ENCODE measurements at places on chromosomes 3 and 15.

GRCh38 chr3:60756241-60757030 lies 494.8 kb downstream of the FHIT start:
- peak; percentile 52 for DNase-seq

DNA sequence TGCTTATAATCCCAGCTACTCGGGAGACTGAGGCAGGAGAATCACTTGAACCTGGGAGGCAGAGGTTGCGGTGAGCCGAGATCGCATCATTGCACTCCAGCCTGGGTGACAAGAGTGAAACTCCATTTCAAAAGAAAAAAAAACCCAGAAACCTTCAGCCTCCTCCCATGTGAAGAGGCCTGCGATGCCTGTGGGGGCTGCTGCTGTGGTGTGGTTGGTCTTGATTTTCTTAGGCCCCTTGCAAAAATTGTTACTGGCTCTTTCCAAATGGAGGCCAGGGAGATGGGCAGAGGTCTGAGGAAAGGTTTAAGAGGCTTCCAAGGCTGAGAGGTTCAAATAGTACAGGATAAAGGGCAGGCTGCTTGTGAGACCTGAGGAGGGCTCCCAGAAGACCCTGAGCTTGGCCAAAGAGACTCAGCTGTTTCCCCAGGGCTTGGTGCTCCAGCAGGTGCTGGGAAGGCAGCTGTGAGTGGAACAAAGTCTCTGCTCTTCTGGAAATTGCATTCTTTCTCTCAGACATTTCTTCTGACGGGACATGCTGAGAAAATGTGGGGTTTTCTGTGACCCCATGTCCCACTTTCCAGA lies 18.4 kb downstream of the GCSAM start:
- no peak for DNase-seq

GRCh38 chr3:46184469-46184868 lies 23.6 kb downstream of the CCR1 start:
- DNase-seq, result peak; percentile 18

DNA sequence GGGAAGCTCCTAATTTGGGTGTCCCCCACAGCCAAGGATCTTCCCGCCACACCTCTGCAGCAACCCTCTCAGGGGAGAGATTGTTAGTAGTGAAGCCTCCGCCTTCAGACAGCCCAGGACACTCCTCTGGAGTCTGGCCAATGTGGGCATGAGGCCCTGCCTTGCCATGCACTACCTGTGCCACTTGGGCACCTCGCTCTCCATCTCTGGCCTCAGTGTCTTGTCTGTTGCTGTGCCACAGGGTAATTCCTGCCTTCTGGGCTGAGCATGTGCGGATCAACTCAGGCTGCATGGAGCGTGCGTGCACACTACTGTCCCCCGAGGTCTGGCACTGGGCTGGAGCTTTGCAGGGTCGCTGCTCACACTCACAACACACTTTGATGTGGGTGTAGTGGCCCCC lies 7.9 kb upstream of the MESP1 start:
- DNase-seq, result no peak

DNA sequence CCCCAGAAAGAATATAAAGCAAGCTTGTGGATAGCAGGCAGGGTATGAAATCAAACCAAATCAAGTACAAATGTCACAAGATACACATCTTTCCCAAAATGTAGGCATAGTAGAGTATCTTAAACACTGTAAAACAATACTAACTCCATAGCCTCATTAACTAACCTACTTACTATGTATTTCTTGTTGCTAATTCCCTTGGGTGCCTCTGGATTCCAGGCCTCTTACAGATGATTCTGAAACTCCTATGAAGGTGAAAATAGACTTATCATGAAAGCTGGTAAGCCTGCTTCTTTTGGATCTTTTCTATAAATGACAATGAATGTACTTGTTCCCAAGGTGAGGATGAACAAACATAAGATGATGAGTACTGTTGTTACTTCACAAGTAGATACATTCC lies 93.8 kb downstream of the FRMD5 start:
- no peak for DNase-seq

DNA sequence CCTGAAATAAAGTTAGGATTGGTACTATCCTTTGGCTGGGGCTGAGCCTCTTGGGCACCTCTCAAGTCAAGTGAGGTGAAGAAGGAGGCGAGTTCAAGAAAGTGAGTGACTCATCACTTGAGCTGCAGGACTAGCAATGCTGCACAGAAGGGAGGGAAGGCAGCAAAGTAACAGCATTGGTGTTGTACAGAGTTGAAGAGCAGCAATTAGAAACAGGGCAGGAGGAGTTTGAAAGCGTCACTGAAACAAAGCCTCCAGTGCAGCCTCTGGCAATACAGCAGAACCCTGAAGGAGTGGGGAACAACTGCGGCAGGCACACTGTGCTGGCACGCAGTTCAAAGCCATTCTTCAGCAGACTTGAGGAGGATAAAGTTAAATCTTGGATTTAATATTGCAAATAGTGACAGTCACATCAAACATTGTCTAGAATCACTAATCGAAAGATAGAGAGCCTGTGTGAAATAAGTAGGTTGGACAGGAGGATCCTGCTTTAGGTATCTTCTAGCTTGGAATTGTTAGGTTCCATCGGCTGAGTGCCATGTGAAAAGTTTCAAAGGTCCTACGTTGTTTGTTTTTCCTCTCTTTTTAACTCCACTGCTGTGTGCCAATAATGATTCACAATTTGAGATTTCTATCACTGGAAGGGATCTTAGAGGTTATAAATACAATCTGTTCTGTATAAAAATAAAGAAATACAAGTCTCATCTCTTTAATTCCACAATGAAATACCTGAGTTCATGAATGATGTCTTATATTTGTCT lies 479.8 kb downstream of the NAALADL2 start:
- DNase-seq, result peak; percentile 19

DNA sequence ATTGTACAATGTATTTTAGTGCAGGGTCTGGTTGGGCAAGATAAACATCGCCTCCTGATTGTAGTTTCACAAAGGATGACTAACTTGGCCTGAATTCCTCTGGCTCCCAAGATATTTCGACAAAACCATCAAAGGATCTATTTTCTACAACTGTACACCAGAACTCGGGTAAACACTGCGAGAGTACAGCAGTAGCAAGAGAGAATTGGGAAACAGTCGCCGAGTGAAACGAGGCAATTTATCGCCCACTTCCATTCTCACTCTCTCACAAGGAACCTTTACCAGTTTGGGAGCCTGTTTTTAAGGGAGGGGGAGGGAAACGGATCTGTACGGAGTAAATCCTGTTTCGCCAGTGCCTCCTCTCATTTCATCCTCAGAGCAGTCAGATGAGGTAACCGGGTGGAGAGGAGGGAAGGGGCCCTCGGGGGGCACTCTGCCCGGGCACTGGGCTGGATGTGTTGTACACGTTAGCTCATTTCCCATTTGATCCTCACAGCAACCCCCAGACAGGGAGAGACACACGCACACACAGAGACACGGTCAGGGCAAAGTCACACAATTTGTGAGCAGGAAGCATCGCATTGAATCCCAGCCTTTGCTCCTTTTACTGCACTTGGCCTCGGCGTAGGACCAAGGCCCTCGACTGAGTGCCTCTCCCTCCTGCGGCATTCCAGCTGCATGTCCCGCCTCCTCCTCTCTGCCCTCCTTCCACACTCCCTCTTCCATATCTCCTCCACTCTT lies 120.1 kb downstream of the LIPC start:
- DNase-seq, result peak; percentile 95

GRCh38 chr3:172258624-172259023 lies 189.6 kb downstream of the GHSR start:
- no peak for DNase-seq

- no peak for DNase-seq
Measured at GRCh38 chr3:159520638-159521037, 468.0 kb upstream of the IL12A start.

GRCh38 chr3:66162766-66163165 lies 58.0 kb upstream of the SLC25A26 start:
- no peak for DNase-seq

- no peak for DNase-seq
Measured at GRCh38 chr3:170558427-170558826, 27.4 kb downstream of the SLC7A14 start.

- DNase-seq, result no peak
Measured at GRCh38 chr15:66937588-66937987, 127.8 kb upstream of the SMAD3 start.

GRCh38 chr3:157592769-157593168 lies 89.6 kb upstream of the VEPH1 start:
- no peak for DNase-seq

GRCh38 chr3:184234671-184235380 lies 5.4 kb downstream of the VWA5B2 start:
- DNase-seq, result no peak

- DNase-seq, result no peak
Measured at GRCh38 chr15:88449581-88449980, 17.6 kb downstream of the MRPL46 start.

DNA sequence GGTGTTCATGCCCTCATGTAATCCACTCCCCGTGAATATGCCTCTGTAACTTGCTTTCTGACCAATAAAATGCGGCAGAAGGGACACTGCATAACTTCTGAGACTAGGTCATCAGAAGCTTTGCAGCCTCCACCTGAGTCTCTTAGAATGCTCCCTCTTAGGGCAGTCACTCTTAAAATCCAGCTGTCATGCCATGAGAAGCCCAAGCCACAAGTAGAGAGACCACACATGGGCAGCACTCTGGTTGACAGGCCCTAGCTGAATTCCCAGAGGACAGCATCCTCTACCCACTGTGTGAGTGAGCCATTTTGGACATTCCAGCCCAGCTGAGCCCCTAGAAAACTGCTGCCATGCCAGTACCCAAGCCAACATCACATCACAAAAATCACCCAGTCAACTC lies 41.4 kb downstream of the SCAPER start:
- DNase-seq, result no peak

DNA sequence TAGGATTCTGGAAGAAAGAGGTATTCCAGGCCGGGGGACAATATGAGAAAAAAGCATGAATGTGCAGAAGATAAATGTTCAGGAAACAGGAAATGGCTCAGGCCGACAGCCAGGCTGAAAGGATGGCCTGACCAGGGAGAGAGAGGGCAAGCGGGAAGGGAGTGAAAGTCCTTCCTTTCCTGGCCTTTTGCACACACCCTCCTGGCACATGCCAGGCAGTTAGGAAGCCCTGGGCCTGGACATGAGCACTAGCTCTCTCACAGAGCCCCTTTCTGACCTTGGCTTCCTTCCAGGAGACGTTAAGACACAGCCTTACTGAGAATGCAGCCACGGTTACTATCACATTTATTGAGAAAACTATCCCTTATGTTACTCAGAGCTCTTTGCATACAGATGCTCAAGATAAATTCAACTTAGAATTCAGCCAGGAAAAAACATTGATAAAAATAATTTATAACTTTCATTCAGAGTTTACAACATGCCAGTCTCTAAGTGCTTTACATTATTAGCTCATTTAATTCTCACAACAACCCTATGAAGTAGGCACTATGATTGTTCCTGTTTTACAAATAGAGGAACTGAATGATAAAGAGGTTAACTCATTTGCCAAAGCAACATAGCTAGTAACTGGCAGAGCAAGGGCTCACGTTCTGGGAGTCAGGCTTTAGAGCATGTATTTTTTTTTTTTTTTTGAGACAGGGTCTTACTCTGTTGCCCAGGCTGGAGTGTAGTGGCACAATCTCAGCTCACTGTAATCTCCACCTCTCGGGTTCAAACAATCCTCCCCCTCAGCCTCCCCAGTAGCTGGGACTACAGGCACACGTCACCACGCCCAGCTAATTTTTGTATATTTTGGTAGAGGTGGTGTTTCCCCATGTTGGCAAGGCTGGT lies 39.4 kb upstream of the SMAD3 start:
- DNase-seq, result no peak

- DNase-seq, result no peak
Measured at GRCh38 chr3:43215138-43215537, 71.2 kb upstream of the SNRK start.

DNA sequence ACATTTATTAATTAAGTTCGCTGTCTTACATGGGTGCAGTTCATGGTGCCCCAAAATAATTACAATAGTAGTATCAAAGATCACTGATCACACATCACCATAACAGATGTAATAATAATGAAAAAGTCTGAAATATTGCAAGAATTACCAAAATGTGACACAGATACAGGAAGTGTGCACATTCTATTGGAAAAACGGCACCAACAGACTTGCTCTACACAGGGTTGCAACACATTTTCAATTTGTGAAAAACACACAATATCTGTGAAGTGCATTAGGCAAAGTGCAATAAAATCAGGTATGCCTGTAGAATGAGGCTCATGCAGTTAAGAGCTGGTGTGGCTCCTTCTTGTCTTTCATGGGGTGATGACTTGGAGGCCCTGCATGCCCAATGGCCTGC lies 265.8 kb downstream of the RPLP1 start:
- no peak for DNase-seq

GRCh38 chr15:98276018-98276417 lies 315.5 kb downstream of the ARRDC4 start:
- no peak for DNase-seq

GRCh38 chr3:117278424-117279190 lies 569.0 kb downstream of the TUSC7 start:
- no peak for DNase-seq

GRCh38 chr15:75200765-75201615 lies 692 bp upstream of the C15orf39 start:
- DNase-seq, result no peak

DNA sequence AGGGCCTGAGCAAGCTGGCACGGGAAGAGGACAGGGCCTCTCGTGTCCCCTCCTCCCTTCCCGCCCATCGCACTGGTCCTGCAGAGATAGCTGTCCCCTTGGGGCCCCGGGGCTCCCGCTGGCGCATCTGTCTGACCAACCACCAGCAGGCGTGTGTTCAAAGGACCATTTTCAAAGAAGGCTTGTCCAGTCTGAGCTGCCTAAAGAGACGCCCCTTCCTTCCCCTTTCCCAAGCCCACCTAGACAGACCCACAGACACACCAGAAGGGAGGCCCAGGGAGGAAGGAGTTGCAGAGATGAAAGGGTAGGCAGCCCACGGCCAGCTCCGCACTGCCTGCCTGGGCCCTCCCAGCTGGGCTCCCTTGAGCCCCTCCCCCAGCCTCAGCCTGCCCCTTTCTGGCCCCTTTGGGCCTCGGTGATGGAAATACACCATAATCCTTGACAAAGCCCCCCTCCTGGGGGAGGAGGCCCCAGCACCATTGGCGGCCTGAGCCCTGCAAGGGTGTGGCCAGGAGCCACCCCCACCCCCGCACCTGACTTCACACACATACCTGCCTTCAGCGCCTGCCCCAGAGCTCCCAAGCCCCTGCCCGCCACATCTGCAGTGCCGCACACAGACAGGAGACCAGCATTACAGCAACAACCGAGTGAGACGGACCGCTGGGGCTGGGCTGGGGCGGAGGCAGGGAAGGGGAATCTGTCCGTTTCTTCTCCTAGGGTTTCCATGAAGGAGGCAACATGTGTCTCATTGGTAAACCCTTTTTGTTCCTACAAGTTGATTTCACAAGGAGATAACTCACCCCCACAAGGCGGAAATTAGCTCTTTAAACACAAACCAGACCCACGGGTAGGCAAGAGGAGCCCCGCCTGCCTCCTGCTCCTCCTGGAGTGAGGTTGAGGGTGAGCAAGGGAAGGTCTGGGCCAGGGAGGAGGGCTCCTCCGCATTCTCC lies at the start of gene STRA6:
TSS of gene STRA6 (minus strand) at position 336 of the 950 bp plus-strand sequence. CDS start 520 bp downstream, outside the sequence.
- no peak for DNase-seq

- DNase-seq, result no peak
Measured at GRCh38 chr3:5126586-5126985, 4.5 kb downstream of the ARL8B start.

- no peak for DNase-seq
Measured at GRCh38 chr3:69740103-69741021, 1.1 kb downstream of the MITF start.

- peak; percentile 65 for DNase-seq
Measured at GRCh38 chr15:59116141-59116540, 11.2 kb downstream of the CCNB2 start.

- no peak for DNase-seq
Measured at GRCh38 chr3:195762249-195762585, 41.4 kb downstream of the MUC20 start.

GRCh38 chr3:72517921-72518424 lies 330.3 kb downstream of the SHQ1 start:
- DNase-seq, result no peak

GRCh38 chr15:42788725-42789124 lies 51.8 kb upstream of the CDAN1 start:
- DNase-seq, result no peak
